ENCODE measurements at places on chromosomes 7 and 10. TPM values are rescaled to one million over a fixed set of nuclear protein-coding genes. Genes with fewer than 3 reads are reported as not detected.

The VGF gene
- total RNA-seq, result 5.2 TPM

The AKR1C4 gene
- total RNA-seq, result not detected

The ADAM22 gene
- total RNA-seq, result 12.4 TPM

The NXPH1 gene
- total RNA-seq, result 0.27 TPM

The ASB10 gene
- total RNA-seq, result not detected

The CCDC172 gene
- total RNA-seq, result 3.0 TPM

The C7orf33 gene
- total RNA-seq, result not detected

The TRPV5 gene
- not detected for total RNA-seq

The CDC14C gene
- total RNA-seq, result not detected

DNA sequence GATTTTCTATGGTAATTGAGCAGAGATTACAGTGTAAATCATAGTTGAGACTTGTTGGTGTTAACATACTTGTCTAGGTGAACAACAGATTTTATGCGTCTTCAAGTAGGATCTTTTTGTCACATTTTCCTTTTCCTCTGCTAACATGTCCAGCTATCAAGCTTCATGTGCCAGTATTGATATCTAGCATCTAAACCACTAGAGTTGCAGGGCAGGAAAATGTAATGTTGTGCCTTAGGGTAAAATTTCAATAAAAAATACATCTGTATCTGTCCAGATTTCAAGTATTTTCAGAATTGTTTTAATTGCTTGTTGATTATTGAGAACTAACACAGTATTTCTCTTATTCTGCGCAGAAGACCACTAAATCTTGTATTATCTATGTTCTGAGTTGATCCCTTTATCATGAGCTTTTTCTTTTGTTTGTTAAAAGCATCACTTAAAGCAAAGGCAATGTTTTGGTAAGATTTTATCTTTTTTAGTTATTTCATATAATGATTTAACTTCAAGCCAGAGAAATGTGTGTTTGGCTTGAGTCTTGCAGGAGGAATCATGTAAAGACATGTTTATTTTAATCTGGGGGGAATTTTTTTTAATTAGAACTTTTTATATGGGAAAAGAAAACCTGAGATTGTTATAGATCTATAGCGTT lies 16.5 kb downstream of the BICC1 start:
- DNase-seq, result no peak

GRCh38 chr10:129605986-129606518 lies 139.0 kb downstream of the MGMT start:
- no peak for DNase-seq

DNA sequence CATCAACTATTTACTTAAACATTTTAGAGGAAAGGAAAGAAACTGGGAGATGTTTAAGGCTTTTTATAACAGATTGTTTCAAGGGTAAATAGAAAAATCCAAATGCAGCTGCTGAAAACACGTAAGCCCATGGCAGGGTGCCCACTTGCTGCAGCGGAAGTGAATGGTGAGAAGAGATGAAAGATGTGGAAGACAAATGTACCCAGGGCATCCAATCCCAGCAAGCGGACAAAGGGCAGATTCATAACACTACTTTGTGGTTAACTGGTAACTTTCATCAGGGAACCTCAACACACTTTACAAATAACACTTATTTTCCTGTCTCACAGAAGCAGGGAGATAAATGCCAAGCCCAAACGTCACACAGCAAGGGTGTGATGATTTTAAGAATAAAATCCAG lies 358.4 kb downstream of the KCNMA1 start:
- no peak for DNase-seq

DNA sequence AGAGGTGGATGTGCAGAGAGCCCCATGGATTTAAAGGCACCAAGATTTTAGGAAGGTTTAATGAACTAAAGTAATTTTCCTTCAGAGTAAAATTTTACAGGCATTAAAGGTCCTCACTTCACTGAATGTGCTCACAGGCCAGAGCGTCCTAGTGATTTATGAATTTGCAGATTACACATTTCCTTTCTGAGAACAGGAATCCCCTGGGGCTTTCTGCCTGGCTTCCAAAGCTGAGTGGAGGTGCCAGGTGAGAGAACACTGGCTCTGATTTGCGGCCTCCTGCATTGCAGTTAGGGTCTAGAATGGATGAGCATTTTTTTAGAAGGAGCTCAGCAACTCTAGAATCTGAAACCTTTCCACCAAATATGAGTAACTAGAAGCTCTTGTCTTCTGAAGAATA lies 194.3 kb downstream of the SORCS3 start:
- no peak for DNase-seq

- no peak for DNase-seq
These were observed 1.2 kb downstream of the UBE3C start for GRCh38 chr7:157139810-157140510.

DNA sequence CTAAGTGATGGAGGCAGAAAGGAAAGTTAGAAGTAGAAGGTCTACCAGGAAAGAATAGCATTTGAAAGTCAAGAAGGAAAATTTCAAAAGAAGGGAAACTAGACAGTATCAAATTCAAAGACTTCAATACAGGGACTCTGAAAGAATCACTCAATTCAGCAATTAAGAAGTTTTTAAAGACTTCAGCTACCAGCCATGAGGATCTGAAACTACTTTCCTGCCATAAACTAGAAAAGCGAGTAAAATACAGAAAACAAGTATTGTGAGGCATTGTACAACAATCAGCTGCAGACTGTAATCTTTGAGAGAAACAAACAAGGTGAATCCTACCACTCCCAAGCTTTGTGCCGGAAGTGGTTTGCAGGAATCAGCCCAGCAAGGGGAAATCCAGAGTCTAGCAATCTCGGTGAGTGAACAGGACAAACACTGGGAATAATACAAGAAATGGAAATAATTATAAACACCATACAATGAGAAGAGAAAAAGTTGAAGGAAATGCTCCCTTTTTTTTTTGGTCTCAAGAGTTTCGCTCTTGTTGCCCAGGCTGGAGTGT lies 62.4 kb downstream of the ARHGAP12 start:
- no peak for DNase-seq

GRCh38 chr10:67771200-67771599 lies 66.8 kb downstream of the DNAJC12 start:
- DNase-seq, result no peak

DNA sequence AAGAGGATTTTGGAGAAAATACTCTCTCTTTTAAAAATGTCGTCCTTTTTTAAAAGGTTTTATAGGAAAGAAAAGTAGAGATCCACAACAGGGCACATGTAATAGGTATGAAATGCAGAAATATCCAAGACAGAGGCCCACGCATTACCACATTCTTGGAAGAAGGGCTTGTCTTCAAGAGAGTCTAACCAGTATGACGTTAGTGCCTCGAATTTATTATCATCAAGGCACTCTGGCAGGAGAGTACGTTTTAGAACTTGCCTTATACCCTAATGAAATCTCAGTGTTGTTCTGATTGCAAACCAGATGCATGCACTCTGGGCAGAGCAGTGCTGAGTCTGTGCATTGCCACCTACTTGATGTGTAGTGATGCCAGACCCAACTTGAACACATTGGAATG lies 342.6 kb upstream of the NFE2L3 start:
- no peak for DNase-seq

DNA sequence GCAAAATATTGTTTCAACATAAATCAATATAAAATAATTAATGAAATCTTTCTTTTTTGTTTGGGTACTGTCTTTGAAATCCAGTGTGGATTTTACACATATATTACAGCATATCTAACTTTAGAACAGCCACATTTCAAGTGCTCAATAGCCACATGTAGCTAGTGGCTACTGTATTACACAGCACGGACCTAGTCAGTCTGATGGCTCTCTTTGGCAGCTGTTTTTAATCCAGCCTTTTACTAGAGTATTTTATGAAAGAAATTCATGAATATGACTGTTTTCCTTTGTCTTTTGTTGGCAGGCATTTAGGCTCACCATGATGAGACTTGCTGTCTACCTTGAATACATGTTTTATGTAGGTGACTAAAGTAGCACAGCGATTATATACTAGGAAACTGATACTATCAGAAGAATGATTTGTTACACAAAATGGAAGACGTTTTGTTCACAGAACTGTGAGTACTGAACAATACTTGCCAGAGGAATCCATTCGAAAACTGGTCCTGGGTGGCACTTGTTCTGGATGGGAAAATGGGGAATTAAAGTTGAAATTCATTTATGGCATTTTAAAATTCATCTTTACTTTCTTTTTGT lies 386.7 kb downstream of the PHTF2 start:
- no peak for DNase-seq

GRCh38 chr7:158695726-158696452 lies 8.7 kb downstream of the NCAPG2 start:
- DNase-seq, result no peak

DNA sequence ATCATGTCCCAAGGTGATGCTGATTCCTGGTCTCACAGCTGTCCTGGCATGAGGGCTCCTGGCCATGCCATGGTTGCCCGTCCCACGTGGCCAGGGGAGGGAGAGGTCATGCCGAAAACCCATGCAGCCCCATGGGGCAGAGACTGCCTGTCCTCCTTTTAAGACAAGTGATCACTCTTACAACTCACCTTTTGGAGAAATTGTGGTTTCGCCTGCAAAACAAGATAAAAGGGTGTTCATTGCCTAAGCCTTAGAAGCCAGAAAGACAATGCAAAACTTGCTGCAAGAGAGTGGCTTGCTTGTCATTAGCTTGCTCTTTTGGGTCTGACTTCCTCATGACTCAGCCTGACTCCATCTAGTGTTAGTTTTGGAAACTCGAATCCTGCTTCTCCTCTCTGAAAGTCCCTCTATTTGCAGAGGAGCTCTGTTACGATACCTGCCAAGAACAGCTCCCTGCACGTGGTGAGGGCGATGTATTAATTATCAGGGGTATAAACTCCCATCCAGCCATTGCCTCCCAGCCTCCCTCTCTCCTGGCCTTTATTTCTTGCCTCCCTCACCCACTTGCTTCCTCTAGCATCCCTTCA lies 26.7 kb downstream of the TMEM273 start:
- DNase-seq, result no peak

DNA sequence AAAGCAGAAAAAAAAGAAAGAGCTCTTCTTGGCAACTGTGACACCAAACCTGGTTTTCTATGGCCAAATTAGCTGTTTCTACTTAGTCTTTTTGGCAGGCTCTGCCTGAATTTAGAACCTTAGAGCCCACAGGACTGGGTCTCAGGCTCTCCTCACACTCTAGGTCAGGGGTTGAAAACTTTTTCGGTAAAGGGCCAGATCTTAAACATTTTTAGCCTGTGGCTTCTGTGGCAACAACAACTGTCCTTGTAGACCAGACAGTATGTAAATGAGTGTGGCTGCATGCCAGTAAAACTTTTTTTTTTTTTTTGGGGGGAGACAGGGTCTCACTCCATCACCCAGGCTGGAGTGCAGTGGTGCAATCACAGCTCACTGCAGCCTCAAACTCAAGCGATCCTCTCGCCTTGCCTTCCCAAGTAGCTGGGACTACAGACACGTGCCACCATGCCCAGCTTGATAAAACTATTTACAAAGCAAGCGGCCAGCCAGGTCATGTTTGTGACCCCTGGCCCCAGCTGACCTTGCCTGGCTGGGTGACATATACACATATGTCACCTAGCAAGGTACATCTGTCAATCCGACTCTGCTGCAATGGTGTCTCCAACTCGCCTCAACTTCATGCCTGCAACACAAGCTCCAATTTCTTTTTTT lies 17.4 kb downstream of the KPNA7 start:
- DNase-seq, result no peak

DNA sequence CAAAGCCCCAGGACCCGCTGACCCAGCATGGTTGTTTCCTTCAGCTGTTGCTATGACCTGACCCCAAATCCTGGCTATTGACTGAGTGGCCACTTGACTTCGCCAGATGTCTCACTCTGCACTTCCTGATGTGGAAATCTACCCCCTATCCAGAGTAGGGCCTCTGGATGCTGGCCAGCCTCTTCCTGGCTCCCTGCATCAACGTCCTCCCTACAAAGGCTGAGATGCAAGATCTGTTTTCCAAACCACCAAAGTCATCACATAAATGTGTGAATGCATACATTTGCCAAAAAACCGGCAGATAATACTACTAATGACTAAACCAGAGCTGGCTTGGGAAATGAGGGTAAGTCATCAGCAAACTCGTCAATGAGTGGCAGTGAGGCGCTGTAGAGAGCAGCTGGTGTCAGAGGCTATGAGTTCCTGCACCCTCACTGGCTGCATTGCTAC lies 70.4 kb downstream of the PYROXD2 start:
- DNase-seq, result no peak

- DNase-seq, result no peak
These were observed 11.9 kb downstream of the ZNF862 start for GRCh38 chr7:149850007-149850594.

GRCh38 chr7:154684666-154685563 lies 318.0 kb downstream of the PAXIP1 start:
- DNase-seq, result no peak

DNA sequence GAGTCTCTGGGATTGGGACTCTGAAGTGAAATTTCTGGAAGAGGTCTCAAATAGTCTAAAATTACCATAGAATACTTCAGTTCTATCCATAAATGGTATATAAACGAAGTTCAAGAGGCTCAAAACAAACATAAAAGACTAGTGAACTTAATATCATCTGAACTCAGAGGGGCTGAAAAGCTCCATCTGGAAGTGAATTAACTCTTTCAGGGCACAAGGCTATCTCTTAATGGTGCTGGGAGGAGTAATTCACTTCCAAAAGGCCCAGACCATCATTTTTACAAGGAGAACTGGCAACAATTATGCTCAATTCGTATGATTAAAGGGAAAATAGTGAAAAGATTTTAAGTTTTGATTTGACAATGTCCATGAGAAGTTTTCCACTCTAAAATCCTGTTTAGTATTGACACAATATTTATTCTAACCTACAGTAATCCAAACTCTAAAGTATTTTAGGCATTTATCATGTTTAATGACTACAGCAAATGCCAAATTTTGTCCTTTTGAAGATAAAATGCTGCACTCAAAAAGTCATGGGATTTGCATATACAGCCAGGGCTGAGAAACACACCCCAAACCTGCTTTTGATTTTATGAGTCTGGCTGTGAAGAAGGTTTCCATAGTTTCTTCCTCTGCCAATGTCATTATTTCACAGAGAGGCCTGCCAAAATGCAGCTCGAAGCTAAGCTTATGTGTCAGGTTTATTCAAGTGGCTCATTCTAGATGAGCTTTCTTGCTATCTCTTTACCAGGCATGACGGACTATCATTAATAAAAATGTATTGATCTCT lies 143.9 kb downstream of the HIBADH start:
- no peak for DNase-seq

DNA sequence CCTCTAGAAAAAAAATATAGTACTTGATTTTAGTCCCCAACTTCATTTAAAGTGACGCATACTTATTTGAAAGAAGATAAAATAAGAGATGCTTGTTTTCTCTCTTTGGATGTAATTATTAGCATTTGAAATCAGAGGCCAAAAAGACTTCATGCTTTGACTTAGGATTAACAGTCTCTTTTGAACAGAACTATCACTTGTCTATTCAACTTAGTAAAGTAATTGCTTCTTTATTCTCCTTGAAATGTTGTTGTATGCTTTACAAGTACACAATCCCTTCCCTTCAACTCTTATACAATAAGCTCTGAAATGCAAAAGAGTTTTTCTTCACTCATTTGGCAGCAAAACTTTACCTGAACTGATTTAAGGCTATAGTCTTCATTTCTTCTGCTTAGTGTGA lies 80.8 kb downstream of the HIBADH start:
- no peak for DNase-seq

DNA sequence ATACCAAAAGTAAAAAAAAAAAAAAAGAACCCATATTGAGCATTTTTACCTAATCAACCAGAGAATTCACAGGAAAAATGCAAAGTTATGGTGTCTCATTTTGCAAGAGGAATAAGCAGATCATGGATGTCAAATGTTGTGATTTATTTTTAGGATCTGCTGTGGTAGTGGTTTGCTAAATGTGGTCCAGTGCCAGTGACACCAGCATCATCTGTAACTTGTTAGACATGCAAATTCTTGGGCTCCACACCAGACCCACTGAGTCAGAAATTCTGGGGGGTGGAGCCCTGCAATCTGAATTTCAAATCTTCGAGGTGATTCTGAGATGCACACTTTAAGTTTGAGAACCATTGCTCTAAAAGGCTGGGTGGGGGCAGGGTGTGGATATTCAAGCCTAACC lies 30.1 kb upstream of the ZEB1 start:
- no peak for DNase-seq
